HT1080 (cell line): ENCODE measurements at places on chromosomes 2 and 18. TPM values are rescaled to one million over a fixed set of nuclear protein-coding genes. Genes with fewer than 3 reads are reported as not detected.

NIF3L1 gene
- 78.9 and 87.4 TPM in 2 replicates for total RNA-seq

VAMP8 gene
- total RNA-seq, result 2.6 and 5.1 TPM in 2 replicates

OSBPL6 gene
- 8.7 and 18.3 TPM in 2 replicates for total RNA-seq

HS6ST1 gene
- total RNA-seq, result 26.7 and 29.0 TPM in 2 replicates

ZNF396 gene
- not detected in 2 replicates for total RNA-seq

GCKR gene
- not detected in 2 replicates for total RNA-seq

HOXD13 gene
- total RNA-seq, result 2.6 and 3.2 TPM in 2 replicates

CCDC178 gene
- 0.03 TPM in 1 of 2 replicates, not detected in the other for total RNA-seq

TBR1 gene
- total RNA-seq, result 0.13 TPM in 1 of 2 replicates, not detected in the other

AKAIN1 gene
- total RNA-seq, result not detected in 2 replicates

CRYGD gene
- not detected in 2 replicates for total RNA-seq
